ENCODE measurements at places on chromosomes 5 and 9. TPM values are rescaled to one million over a fixed set of nuclear protein-coding genes. Genes with fewer than 3 reads are reported as not detected.
A peak's percentile ranks its signal among the peaks of the same experiment; 100 is the strongest.

DNA sequence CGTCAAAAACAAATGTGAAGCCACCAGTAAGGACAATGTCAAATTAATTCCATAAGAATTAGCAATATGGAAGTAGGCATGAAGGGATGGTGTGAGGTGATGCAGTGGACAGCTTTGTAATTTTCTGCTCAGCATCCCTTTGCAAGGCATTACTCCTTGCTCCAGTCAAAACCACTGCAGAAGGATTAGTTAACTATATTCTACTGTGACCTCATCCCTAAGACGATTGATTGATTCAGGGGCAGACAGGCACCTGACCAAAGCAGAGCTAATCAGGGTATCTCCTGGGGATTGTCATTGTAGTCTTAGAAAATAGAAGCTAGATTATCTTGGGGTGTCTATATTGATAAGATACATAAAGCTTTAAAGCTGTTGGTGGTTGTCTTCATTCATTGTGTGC, 98.7 kb downstream of the NMUR2 start:
- no peak overlapping the region for H3K4me3 ChIP-seq
- no peak overlapping the region for H3K27ac ChIP-seq
- H3K36me3 ChIP-seq: no peaks in the 10 kb centered on the region
- peak; percentile 70 for DNase-seq
- no peaks in the 10 kb centered on the region for H3K4me1 ChIP-seq
- no peaks in the 10 kb centered on the region for H3K27me3 ChIP-seq

DNA sequence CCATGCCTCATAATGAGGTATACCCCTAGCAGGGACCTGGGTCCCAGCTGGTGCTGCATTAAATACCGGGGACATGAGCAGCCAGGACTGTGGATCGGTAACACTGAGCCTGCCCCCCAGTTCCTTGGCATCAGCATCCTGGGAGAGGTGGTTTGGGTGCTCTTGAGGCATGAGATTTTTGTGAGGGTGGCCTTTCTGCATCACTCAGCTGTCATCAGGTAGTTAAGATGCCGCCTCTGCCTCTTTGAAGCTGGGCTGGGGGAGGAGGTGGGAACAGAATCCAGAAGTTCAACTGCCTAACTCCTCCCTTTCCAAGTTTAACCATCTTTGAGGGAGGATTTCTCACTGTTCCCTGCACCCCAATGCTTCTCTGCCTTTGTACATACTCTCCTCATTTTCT, 112.7 kb downstream of the PDZD2 start:
- H3K36me3 ChIP-seq: no peaks in the 10 kb centered on the region
- H3K27me3 ChIP-seq: no peaks in the 10 kb centered on the region
- no peaks in the 10 kb centered on the region for H3K4me1 ChIP-seq
- H3K27ac ChIP-seq: no peak overlapping the region
- no peak for DNase-seq
- no peak overlapping the region for H3K4me3 ChIP-seq

DNA sequence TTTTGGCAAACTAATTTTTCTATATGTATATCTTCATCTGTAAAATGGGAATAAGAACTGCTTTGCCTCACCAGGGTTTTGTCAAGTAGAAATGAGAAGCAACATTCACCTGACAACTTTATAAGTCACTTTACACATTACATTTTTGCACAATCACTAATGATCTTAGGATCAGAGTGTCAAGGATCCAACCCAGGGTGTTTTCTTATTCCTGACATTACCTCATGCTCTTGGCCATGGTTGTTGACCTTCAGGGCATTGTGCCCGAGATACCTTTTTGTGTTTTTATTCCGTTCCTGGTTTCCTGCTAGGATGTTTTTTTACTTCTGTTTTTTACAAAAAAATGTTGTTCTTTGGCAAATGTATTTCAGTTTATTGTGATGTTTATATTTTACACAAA, 22.2 kb upstream of the RASA1 start:
- no peaks in the 10 kb centered on the region for H3K27me3 ChIP-seq
- H3K4me3 ChIP-seq: no peak overlapping the region
- H3K27ac ChIP-seq: no peak overlapping the region
- DNase-seq: no peak
- no peaks in the 10 kb centered on the region for H3K36me3 ChIP-seq

DNA sequence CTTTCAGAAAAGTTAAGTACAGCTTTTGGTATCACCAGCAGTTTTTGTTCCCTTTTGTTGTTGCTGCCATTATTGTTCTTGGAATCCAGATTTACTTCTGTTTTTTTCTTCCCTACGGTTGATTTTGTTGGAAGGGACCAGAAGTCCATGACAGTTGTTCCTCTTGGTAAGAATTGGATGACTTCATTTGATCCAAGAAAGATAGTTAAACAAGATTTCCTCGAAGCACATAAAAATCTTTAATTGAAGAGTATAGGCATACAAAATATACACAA, 65.4 kb downstream of the CDC42SE2 start:
- no peak overlapping the region for H3K4me3 ChIP-seq
- no peaks in the 10 kb centered on the region for H3K36me3 ChIP-seq
- no peak overlapping the region for H3K27ac ChIP-seq

CORO2A gene
- 0.42 TPM for total RNA-seq

- no peaks in the 10 kb centered on the region for H3K36me3 ChIP-seq
- no peaks in the 10 kb centered on the region for H3K27me3 ChIP-seq
- H3K27ac ChIP-seq: no peak overlapping the region
- H3K4me1 ChIP-seq: peaks cover 59% of the 10 kb centered on the region
- DNase-seq: no peak
These were observed 7.7 kb downstream of the RAPGEF6 start for GRCh38 chr5:131627207-131627865.

PDE8B gene
- 0.86 TPM for total RNA-seq

DNA sequence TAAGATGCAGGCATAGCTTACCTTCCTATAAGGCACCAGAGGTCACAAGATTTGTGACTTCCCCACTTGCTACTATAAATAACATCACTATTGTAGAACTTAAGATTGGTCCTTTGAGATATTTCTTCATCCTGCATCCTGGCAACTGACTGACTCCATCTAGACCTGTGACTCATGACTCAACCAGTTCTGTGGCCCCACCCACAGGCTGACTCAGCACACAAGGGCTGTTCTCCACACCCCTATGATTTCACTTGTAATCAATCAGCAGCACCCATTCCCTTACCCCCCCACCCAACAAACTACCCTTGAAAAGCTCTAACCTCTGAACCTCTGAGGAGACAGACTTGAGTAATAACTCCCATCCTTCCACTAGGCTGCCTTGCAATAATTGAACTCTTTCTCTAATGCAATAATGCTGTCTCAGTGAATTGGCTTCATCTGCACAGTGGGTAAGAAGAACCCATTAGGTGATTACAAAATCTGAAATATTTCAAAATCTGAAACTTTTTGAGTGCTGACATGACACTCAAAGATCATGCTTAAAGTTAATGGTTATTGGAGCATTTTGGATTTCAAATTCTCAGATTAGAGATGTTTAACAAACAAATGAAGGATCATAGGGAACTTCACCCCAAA, 296.7 kb downstream of the ARL15 start:
- H3K27me3 ChIP-seq: no peaks in the 10 kb centered on the region
- H3K36me3 ChIP-seq: no peaks in the 10 kb centered on the region

GRCh38 chr5:68170826-68171558, 44.6 kb upstream of the PIK3R1 start:
- DNase-seq: peak; percentile 96
- peaks cover 43% of the 10 kb centered on the region for H3K4me1 ChIP-seq
- H3K36me3 ChIP-seq: no peaks in the 10 kb centered on the region
- no peaks in the 10 kb centered on the region for H3K27me3 ChIP-seq
- peak overlapping the region; percentile 82 for H3K27ac ChIP-seq

GRCh38 chr5:134003817-134004625, 754 bp downstream of the VDAC1 start:
- H3K27ac ChIP-seq: peak overlapping the region; percentile 100
- peak overlapping the region; percentile 94 for H3K4me3 ChIP-seq
- no peaks in the 10 kb centered on the region for H3K36me3 ChIP-seq

DNA sequence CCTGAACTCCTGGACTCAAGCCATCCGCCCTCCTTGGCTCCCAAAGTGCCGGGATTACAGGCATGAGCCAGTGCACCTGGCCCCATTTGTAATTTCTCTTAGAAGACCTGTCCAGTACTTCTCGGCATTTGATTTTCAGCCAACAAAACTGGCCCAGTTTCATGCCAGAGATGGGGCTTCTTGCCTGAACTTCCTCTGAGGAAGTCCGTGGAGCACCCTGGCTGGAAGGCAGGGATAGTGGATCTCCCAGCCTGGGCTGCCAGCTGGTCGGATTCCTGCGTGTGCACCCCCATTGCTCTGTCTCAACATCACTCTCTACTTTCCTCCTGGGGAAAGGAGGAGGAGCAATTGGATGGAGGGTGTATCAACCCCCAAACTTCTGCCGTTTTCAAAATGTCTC, 39.0 kb downstream of the FAM78A start:
- peaks cover 19% of the 10 kb centered on the region for H3K4me1 ChIP-seq

TLX3 gene
- not detected for total RNA-seq

- H3K36me3 ChIP-seq: no peaks in the 10 kb centered on the region
- no peaks in the 10 kb centered on the region for H3K4me1 ChIP-seq
- no peak overlapping the region for H3K27ac ChIP-seq
- peak; percentile 24 for DNase-seq
These were observed 394.9 kb downstream of the MED10 start for GRCh38 chr5:5983261-5983980.

DNA sequence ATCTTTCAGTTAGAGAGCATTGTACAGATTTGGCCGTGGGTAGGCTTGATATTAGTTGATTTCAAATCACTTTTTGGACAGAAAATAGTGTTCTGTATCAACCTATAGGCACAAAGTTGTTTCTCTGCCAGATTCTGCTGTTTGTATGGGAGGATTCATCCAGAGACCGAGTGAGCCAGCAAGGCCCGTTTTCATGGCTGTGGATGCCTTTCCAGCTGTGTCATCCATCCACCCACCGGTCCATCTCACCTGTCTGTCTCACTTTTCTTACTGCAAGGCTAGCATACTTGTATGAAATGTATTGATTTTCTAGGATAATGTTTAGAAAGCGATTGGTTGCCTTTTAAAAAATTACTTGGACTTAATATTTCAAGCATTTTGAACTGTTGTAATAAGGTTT, 34.4 kb downstream of the ICE1 start:
- no peak overlapping the region for H3K27ac ChIP-seq
- no peak overlapping the region for H3K4me3 ChIP-seq
- DNase-seq: no peak
- H3K4me1 ChIP-seq: no peaks in the 10 kb centered on the region
- H3K27me3 ChIP-seq: no peaks in the 10 kb centered on the region

- no peaks in the 10 kb centered on the region for H3K4me1 ChIP-seq
- DNase-seq: no peak
- H3K4me3 ChIP-seq: no peak overlapping the region
These were observed 123.1 kb downstream of the RAPGEF6 start for GRCh38 chr5:131511934-131512333.

GABRA6 gene
- total RNA-seq: not detected

- no peak overlapping the region for H3K27ac ChIP-seq
- H3K27me3 ChIP-seq: no peaks in the 10 kb centered on the region
- no peaks in the 10 kb centered on the region for H3K36me3 ChIP-seq
- no peak for DNase-seq
- no peaks in the 10 kb centered on the region for H3K4me1 ChIP-seq
- no peak overlapping the region for H3K4me3 ChIP-seq
These were observed 489.2 kb upstream of the MEF2C start for GRCh38 chr5:89372176-89372575.

GRCh38 chr5:61055434-61056006, 106.7 kb downstream of the SMIM15 start:
- no peaks in the 10 kb centered on the region for H3K4me1 ChIP-seq
- no peak for DNase-seq
- H3K27ac ChIP-seq: no peak overlapping the region
- no peaks in the 10 kb centered on the region for H3K36me3 ChIP-seq
- no peak overlapping the region for H3K4me3 ChIP-seq

CSF1R gene
- total RNA-seq: 24.9 TPM

- H3K36me3 ChIP-seq: no peaks in the 10 kb centered on the region
- peak; percentile 84 for DNase-seq
- peaks cover 10% of the 10 kb centered on the region for H3K4me1 ChIP-seq
These were observed 822 bp downstream of the RASEF start for GRCh38 chr9:83061990-83062650.

DNA sequence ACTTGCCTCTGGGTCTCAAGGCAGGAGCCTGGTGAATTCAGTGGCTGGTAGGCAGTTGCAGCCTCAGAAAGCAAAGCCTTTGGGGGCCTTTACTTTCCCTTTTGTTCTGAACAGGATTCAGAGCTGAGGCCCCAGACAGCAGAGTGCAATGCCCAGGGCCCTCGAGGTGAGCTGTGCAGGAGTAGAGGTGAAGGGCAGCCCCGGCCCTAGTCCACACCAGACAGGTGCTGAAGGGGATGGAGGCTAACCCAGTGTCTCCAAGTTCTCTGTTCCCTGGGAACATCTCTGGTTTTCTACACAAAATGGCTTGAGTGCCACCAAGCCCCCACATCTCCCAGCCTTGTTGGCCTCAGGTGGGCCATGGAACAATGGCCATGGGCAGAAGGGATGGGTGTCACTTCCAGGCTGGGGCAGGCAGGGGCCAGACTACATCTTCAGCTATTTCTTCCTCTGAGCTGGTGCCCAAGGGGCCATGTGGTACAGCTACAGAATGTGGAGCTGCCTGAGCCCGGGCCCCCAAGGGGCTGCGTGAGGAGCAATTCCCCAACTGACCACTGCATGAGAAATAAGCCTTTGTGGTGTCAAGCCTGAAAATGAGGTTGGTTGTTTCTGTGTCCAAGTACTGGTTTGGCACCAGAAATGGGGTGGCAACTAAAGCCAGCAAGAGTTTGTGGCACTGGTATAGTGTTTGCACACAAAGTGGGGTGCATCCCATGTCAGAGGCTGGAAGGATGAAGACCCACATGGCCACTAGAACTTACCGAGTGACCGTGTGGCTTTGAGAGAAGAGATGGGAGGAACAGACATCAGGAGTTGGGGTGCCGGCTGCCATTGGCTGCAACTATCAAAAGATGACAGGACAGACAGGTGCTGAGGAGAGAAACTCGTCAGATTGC, 57.8 kb downstream of the BARX1 start:
- peaks cover 17% of the 10 kb centered on the region for H3K27me3 ChIP-seq
- H3K4me1 ChIP-seq: no peaks in the 10 kb centered on the region
- no peak for DNase-seq
- no peak overlapping the region for H3K4me3 ChIP-seq

GRCh38 chr9:76605321-76605900, 146.4 kb downstream of the GCNT1 start:
- H3K27me3 ChIP-seq: no peaks in the 10 kb centered on the region
- no peaks in the 10 kb centered on the region for H3K36me3 ChIP-seq
- H3K27ac ChIP-seq: no peak overlapping the region
- no peaks in the 10 kb centered on the region for H3K4me1 ChIP-seq
- DNase-seq: no peak
